ENCODE measurements at places on chromosomes 2 and 18.

DNA sequence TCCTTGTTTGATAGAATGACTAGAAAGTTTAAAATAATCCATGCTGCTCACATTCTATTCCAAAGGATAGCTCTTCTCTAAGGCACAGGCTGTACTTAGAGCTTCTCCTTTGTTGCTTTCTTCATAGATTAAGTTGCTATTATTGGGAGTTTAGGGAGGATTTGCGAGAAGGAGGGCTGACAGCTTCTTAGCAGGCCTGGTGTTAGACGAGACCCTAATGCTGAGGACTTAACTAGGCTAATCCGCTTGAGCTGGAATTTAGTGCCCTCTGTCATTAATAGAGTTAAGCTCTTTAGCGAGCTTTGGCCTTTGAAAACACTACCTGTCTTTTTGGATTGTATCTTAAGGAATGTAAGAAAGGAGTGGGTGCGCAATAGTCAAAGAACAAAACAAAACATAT is 81.3 kb downstream of the MOGAT1 start:
- no peak for DNase-seq

DNA sequence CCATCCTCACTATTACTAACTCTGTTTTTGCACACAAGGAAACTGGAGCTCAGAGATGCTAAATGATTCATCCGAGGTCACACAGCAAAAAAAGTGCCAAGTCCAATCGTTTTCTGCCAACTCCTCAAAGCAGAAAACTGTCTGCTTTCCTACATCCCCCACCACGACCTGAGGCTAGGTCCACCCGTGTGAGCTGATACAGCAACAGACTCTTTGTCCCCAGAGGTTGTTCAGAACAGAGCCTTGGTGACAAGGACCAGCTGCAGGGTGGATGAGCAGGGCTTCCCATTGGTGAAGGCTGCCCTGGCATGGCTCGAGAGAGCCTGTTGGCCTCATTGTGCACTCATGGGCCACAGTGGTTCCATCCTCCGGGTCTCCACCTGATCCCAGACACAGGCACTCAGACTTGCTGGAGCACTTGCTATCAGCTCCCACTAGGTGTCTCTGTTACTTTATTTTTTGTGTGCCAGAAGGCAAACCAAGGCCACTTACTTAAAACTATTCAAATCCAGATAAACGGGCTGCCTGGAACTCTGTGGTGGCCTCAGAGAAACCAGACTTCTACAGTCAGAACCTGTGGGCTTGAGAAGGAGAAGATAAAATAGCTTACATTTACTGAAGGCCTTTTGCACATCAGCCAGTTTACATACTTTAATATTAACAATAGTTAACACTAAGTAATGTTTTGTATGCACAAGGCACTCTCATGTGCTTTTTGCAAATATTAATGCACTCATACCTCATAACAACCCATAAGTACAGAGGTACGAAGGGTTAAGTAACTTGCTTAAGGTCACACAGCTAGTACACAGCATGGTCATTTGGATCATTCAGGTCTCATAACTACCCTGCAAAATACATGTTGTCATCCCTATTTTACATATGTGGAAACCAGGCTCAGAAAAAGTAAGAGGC is 62.9 kb upstream of the CTIF start:
- DNase-seq = peak; percentile 79

DNA sequence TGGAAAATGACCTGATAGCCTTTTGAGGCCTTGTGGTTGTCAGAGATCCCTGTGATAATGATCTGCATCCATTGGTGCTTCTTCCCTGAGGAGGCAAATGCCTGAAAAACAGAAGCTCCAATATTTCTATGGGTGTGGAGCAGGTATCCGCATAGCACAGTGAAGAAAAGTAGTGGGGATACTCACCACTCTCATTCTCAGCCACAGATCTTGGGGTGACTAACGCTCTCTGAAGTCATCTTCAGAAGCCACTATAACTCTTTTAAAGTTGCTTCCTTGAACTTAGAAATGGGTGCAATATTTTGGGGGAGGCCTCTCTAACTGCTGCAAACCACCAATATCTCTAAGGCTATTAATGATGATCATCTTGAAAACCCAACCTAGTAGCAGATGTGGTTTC is 46.2 kb downstream of the ARHGAP15 start:
- no peak for DNase-seq

DNA sequence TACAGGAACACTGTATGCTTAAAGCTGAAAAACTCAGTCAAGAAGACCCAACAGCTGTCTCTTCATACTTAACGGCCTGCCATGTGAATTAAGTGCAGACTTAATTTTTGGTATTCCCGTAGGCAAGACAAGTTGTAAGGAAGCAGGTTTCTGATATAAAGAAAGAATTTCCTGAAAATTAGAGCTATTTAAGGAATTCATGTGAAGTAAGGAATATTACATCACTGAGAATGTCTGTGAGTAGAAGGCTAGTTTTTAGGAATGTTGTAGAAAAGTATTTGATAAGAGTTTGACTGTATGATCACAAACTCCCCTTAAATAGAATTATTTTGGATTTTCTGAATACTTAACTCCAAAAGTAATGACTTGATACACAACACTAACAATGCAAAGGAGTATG is 51.0 kb downstream of the WDR33 start:
- no peak for DNase-seq

DNA sequence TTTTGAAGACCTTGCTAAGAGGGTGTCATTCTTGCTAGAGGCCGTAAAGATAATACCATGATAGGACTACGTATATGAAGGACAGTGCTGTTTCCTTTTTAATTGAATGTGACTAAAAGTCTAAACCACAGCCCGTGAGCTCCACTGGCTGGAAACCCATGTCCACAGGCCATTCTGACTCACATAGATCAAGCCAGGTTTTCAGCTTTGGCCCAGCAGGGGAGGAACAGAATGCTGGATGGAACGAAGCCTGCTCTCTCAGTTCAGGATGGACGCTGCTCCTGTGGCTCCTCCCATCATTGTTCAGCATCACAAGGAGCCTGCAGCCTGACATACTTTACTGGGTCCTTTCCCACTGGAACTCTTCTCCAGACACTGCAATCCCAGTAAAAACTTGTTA is 47.6 kb downstream of the ALPK2 start:
- no peak for DNase-seq

DNA sequence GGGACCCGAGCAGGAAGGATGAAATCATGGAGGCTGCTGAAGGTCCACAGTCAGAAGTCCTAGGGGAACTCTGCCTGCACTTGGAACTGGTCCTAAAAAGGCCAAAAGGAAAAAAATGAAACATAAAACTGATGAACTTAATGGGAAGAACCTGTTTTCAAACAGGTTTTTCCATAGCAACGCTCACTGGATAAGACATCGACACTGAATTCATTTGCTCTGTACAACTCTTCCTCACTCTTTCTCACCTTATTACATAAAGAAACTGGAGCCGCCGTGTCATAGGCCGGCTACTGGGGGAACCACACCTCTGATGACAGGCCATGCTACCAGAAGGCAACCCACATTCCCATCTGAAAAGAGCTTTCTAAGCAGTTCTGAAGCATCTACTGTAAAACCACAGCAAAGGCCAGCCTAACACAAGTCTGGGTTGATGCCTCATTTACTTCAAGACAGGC is 83.6 kb downstream of the FARSB start:
- DNase-seq = no peak

DNA sequence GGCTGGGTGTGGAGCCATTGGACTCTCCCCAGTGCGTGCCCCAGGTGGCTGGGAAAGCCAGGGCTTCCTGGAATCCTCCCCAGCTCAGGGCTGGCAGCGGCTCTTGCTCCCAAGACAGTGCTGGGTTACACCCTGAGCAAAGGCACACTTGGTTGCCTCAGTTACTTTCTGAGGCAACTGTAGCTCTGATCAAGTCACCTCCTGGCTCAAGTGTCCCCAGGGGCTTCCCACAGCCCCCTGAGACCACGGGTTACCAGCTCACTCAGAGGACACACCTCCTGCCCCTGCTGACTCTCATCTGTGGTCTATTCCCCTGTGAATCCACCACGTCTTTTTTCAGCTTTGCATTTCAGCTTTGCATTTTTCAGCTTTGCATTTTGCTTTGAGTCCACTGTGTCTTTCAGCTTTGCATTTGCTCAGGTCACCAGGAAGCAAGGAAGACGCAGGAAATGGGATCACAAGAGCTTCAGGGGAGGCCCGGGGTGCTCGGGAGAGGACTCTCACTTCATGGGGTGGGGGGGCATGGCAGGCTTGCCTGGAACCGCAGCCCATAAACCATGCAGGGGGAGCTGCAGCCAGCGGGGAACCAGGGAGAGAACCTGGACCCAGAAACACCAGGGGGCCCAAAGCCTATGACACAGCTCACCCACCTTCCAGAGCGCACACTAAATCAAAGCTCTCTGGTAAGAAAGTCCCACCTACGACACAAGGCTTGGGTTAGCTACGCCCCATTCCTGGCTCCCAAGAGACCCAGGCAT is 138.0 kb upstream of the ASB18 start:
- DNase-seq = no peak
